ENCODE measurements at places on chromosomes 1 and 21. TPM values are rescaled to one million over a fixed set of nuclear protein-coding genes. Genes with fewer than 3 reads are reported as not detected.

Gene TMEM269
- total RNA-seq = not detected

Gene CLDN14
- total RNA-seq = not detected

- no peak for DNase-seq
Observed at GRCh38 chr1:224047538-224047937, 66.4 kb upstream of the FBXO28 start.

- DNase-seq = no peak
Observed at GRCh38 chr1:47432071-47433036, 5.5 kb upstream of the FOXD2 start.

DNA sequence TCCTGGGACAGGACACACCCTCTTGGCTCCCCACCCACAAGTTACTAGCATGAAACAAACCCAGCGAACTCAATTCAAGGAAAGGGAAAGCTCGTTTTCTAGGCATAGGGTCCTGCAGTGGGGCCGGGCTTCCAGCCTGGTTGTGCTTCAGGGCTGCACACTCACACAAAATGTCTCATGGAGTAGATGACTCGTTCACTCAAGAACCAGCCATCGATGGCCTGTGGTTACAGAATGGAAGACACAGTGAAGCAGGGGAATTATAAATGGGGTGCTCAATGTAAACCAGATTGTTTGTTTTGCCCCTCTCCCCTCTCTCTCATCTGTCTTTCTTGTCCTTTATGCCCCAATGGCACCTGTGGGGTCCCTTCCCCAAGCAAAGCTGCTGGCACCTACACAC, 56.0 kb upstream of the COX20 start:
- no peak for DNase-seq

GRCh38 chr1:13730291-13730690, 30.3 kb downstream of the PRDM2 start:
- DNase-seq = no peak
